ENCODE measurements at places on chromosomes 7 and 10.
A peak's percentile ranks its signal among the peaks of the same experiment; 100 is the strongest.

DNA sequence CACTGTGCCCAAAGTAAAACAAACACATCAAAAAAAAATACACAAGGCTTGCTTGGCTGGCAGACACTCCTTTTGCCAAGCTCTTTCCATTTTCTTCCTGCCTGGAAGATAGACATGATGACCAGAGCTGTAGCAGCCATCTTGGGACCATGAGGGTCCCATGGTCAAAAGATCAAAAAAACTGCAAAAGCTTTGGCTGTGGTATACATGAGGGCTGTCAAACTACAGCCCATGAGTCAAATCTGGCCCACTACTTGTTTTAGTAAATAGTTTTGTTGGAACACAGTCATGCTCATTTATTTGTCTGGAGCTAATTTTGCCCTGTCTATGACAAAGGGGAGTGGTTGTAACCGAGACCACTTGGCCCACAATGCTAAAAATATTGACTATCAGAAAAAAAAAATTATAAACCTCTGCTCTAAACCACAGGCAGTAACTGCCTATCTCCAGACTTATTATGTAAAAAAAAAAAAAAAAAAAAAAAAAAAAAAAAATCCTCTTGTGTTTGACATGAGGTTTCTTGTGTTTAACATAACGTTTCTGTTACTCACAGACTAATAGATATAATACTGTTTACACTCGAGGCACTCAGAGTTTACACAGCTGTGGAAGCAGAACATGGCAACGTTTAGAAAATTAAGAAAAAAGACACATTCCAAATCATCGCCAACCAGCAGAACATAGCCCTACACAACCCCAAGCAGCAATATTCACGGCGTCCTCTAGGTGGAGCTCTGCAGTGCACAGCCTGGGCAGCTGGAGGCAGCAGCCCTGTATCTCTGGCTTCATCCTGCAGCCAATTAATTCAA is 36.9 kb downstream of the ASB13 start:
- peak; percentile 51 for DNase-seq

DNA sequence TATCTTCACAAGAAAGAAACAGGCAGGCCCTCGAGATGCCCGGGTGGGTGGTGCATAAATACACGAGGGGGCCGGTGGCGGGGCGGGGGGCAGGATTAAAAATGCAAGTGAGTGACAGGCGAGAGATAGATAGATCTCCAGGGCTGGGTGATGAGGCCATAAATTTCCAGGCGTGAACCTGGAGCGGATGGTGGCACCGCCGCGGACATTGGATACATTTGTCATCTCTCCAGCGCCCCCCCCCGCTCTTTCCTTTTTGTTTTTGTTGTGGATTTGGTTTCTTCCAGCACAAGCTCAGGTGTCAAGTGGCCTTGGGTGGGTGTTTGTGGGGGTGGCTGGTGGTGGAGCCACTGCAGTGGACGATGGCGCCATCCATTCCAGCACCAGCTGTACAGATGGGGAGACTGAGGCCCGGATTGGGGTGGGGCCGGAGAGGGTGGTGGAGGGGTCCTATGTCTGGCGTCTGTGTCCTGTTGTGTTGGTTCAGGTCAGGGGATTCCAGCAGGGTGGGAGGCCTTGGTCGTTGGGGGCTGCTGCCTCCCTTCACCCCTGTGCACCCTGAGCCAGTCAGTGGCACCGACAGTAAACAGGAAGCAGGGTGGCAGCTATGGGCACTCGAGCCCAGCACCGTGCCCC is 2.9 kb downstream of the ELFN1 start:
- no peak for DNase-seq

DNA sequence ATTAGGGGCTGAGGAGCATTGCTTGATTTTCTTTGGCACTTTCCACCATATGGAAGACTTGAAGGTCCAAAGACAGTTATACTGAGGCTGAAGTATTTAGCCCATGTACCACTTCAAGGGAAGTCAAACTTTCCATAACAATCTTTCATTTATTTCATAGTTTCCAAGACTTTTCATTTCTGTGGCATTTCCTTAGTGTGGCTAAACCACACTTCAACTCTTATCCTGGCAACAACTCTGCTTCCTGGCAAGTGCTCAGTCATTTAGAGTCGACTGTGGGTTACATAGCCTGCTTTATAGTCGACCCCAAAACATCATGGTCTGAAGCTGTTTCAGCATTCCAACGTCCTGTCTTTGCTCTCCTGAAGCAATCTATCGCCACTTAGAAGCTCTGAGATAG is 343.0 kb upstream of the SEMA3D start:
- DNase-seq: no peak

DNA sequence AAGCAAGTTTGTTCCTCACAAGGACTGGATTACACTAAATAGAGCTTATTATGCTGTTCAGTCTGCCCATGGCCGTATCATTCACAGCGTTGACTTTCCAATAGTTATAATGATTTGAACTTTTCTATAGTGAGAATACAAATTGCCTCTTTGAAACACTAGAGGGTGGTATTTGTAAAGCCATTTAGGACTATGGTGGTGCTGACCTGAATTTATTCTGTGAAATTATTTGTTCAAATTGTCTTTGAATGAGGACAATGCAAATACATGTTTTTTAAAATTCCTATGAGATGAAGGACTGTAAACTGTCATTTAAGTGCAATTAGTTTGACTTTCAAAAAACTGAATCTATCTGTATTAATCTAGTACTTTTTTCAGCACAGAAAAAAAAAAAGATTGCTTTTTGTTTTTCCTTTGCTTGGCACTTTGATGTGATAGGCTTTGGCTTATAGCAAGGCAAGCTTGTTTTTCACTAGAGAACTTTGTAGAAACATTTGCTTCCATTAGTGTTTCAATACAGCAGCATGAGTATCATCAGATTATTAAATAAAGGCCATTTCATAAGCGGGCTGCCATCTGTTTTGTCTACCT is 122.7 kb upstream of the TMEM229A start:
- peak; percentile 50 for DNase-seq

GRCh38 chr7:117972606-117973005 is 99.4 kb upstream of the CTTNBP2 start:
- no peak for DNase-seq

DNA sequence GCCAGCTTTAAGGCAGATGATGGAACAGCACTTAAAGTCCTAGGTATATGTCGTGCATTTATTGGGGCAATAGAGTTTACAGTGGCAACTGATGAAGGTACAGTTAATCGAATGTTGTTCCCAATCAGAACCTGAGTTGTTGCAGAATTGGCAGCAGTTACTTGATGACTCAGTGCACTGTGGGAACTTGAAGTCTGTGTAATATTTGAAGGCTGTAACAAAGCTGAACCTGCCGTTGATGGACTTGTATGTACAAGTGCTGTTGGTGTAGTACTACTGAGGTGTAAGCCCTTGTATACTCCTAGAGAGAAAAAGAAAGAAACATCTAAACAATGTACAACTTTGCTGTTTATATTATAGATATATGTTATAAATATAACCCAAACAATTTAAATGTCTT is 75.3 kb downstream of the EPC1 start:
- no peak for DNase-seq

- DNase-seq: no peak
Observed at GRCh38 chr7:131546583-131547141, 9.8 kb downstream of the PODXL start.

DNA sequence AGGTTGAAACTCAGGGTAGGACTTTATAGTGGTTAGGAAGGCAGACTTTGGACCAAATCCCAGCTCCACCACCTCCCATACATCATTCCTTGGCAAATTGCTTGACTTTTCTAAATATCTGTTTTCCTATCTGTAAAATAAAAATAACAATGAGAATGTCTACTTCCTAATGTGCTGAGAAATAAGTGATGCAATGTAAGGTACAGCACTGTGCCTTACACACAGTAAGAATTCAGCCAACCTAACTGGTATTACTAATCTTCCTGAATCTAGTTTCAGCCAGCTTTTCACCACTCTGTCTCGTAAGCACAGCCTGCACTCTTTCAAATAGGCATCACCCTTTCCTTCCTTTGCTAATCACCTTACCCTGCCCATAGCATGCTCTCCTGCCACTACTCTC is 9.7 kb downstream of the PRLHR start:
- no peak for DNase-seq

- DNase-seq: no peak
Observed at GRCh38 chr10:26746061-26746460, 48.6 kb downstream of the PDSS1 start.

GRCh38 chr10:69741671-69742355 is 59.9 kb upstream of the COL13A1 start:
- no peak for DNase-seq

Measured in NCI-H345 (cell line).